ENCODE measurements at places on chromosomes 7 and 10. TPM values are rescaled to one million over a fixed set of nuclear protein-coding genes. Genes with fewer than 3 reads are reported as not detected.

Gene VENTX
- total RNA-seq: not detected

Gene NUPR2
- total RNA-seq: 0.62 TPM

Gene HOGA1
- total RNA-seq: 0.62 TPM

Gene UCMA
- not detected for total RNA-seq

Gene CH25H
- total RNA-seq: 0.78 TPM

Gene SLC13A4
- total RNA-seq: 7.6 TPM

Gene PTEN
- 266 TPM for total RNA-seq

Gene CDK14
- 123 TPM for total RNA-seq

Gene PCLO
- total RNA-seq: 48.5 TPM

Gene TEX36
- total RNA-seq: not detected

Gene KIF5B
- total RNA-seq: 145 TPM
